ENCODE measurements at places on chromosomes 16 and 17.

GRCh38 chr17:7703584-7704479, 1.2 kb upstream of the EFNB3 start:
- peaks cover 17% of the 10 kb centered on the region for H3K4me1 ChIP-seq
- peaks cover 69% of the 10 kb centered on the region for H3K27me3 ChIP-seq
- H3K4me3 ChIP-seq: no peak overlapping the region
- no peak for DNase-seq
- peaks cover 19% of the 10 kb centered on the region for H3K36me3 ChIP-seq
- no peak overlapping the region for H3K27ac ChIP-seq

GRCh38 chr16:79018650-79019429, 581.7 kb downstream of the MAF start:
- H3K36me3 ChIP-seq: no peaks in the 10 kb centered on the region
- no peak overlapping the region for H3K27ac ChIP-seq
- no peak overlapping the region for H3K4me3 ChIP-seq
- DNase-seq: no peak

DNA sequence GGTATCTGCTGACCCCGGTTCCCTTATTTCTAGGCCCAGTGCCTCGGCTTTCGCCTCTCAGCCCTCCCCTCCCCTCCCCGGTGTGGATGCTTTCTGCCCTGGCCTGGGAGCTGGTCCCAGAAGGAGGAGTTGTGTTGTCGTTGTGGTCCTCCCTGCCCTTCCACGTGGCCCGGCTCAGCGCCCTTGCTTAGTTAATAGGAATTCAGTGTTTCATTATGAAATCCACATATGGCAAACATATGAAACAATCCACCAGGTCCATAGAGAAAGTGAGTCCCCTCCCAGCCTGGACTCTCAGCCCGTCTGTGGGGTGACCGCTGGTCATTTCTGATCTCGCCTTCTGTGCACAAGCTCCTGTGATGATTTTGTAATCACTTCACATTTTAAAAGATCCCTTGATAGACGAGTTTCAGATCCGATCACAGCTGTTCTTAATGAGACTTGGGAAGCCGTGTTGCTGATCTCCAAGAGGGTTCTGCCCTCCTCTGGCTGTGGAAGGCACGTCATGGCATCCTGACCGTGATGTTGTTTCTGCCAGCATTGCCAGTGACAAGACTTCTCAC, 112.1 kb downstream of the BANP start:
- H3K27ac ChIP-seq: peak overlapping the region; percentile 27
- DNase-seq: no peak
- peaks cover 67% of the 10 kb centered on the region for H3K36me3 ChIP-seq
- no peaks in the 10 kb centered on the region for H3K4me1 ChIP-seq
- no peak overlapping the region for H3K4me3 ChIP-seq

DNA sequence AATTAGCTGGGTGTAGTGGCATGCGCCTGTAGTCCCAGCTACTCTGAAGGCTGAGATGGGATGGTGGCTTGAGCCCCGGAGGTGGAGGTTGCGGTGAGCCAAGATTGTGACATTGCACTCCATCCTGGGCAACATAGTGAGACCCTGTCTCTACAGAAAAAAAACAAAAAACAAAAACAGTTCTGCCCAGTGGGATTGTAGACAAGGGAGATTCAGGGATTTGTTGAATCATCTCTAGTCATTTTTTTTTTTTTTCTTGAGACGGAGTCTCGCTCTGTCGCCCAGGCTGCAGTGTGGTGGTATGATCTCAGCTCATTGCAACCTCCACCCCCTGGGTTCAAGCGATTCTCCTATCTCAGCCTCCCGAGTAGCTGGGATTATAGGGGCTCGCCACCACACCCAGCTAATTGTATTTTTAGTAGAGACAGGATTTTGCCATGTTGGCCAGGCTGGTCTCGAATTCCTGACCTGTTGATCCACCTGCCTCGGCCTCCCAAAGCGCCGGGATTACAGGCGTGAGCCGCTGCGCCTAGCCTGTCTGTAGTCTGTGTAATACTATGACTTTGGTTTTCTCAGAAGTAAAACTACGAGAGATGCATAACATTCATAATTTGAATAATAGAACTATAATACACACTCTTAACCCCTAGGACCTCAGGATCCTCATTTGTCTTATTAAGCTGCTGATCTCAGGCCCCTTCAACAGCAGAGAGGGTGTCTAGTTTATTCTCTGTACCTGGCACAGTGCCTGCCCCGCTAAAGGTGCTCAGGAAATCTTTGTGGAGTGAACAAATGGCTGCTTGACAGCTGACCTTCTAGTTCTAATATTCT, 1.4 kb downstream of the TEN1 start:
- H3K36me3 ChIP-seq: no peaks in the 10 kb centered on the region
- H3K27ac ChIP-seq: peak overlapping the region; percentile 99
- no peaks in the 10 kb centered on the region for H3K27me3 ChIP-seq
- peak overlapping the region; percentile 71 for H3K4me3 ChIP-seq
- no peak for DNase-seq

- H3K36me3 ChIP-seq: peaks cover 8% of the 10 kb centered on the region
- no peak for DNase-seq
- no peak overlapping the region for H3K27ac ChIP-seq
- H3K4me1 ChIP-seq: no peaks in the 10 kb centered on the region
- H3K27me3 ChIP-seq: no peaks in the 10 kb centered on the region
- no peak overlapping the region for H3K4me3 ChIP-seq
Observed at GRCh38 chr16:56332464-56333079, 92.8 kb downstream of the AMFR start.

All from tibial artery (tissue), 4 donors.